ENCODE measurements at places on chromosomes 11 and 22. TPM values are rescaled to one million over a fixed set of nuclear protein-coding genes. Genes with fewer than 3 reads are reported as not detected.

NCAM1 gene
- total RNA-seq, result not detected

C11orf86 gene
- total RNA-seq, result not detected

MUC6 gene
- not detected for total RNA-seq

APOBEC3F gene
- 2.1 TPM for total RNA-seq

CD3G gene
- total RNA-seq, result not detected

MUC5B gene
- not detected for total RNA-seq

SH3BP1 gene
- 83.4 TPM for total RNA-seq

DEFB131B gene
- total RNA-seq, result not detected

FOLR3 gene
- total RNA-seq, result not detected

MRGPRX3 gene
- 0.21 TPM for total RNA-seq

CRYAB gene
- 16.6 TPM for total RNA-seq

PKDREJ gene
- total RNA-seq, result not detected

E2F8 gene
- 2.1 TPM for total RNA-seq

SMTNL1 gene
- total RNA-seq, result not detected

SHANK2 gene
- total RNA-seq, result 8.6 TPM

TNNT3 gene
- 0.98 TPM for total RNA-seq

GLB1L3 gene
- total RNA-seq, result 0.42 TPM

XBP1 gene
- total RNA-seq, result 130 TPM

LRRC32 gene
- total RNA-seq, result not detected

KLHL22 gene
- total RNA-seq, result 9.8 TPM

KCNJ4 gene
- total RNA-seq, result not detected

FKBP2 gene
- total RNA-seq, result 77.1 TPM

KRTAP5-8 gene
- not detected for total RNA-seq

PTPRJ gene
- total RNA-seq, result 2.7 TPM

DDB1 gene
- total RNA-seq, result 145 TPM

ARHGEF17 gene
- total RNA-seq, result 11.6 TPM

ATP6V1E1 gene
- 86.4 TPM for total RNA-seq

CARD18 gene
- total RNA-seq, result 2.0 TPM

OR5B21 gene
- total RNA-seq, result not detected

OR2AT4 gene
- not detected for total RNA-seq

CYB5R2 gene
- total RNA-seq, result 15.2 TPM

CCDC188 gene
- total RNA-seq, result not detected

TECTA gene
- total RNA-seq, result 0.07 TPM

OTOG gene
- total RNA-seq, result not detected

VPREB1 gene
- total RNA-seq, result not detected

CSRP3 gene
- total RNA-seq, result not detected

MRPL48 gene
- total RNA-seq, result 64.1 TPM

FGF19 gene
- total RNA-seq, result not detected

PRR33 gene
- total RNA-seq, result not detected

CDC42EP1 gene
- 48.9 TPM for total RNA-seq

CCDC15 gene
- total RNA-seq, result 2.5 TPM

MEI1 gene
- not detected for total RNA-seq

SYT13 gene
- total RNA-seq, result not detected

SULT4A1 gene
- total RNA-seq, result 0.09 TPM

TH gene
- 0.99 TPM for total RNA-seq

ZNRF3 gene
- 5.9 TPM for total RNA-seq

ANO5 gene
- total RNA-seq, result not detected

LMNTD2 gene
- total RNA-seq, result 1.7 TPM

SLC1A2 gene
- total RNA-seq, result not detected

OR52N4 gene
- not detected for total RNA-seq

RIMBP3B gene
- 0.14 TPM for total RNA-seq

SCGB1D2 gene
- not detected for total RNA-seq

DGCR6 gene
- total RNA-seq, result 10.1 TPM

GUCY1A2 gene
- total RNA-seq, result under 0.01 TPM

OVOL1 gene
- 31.0 TPM for total RNA-seq

SERGEF gene
- total RNA-seq, result 17.3 TPM

CTR9 gene
- 14.8 TPM for total RNA-seq

PIH1D2 gene
- total RNA-seq, result 1.3 TPM

SYNGR1 gene
- 6.5 TPM for total RNA-seq

Data from airway epithelial cell (primary cell).